ENCODE measurements at places on chromosomes 2 and 18.

- DNase-seq: no peak
Observed at GRCh38 chr2:212145121-212145520, 393.5 kb downstream of the ERBB4 start.

DNA sequence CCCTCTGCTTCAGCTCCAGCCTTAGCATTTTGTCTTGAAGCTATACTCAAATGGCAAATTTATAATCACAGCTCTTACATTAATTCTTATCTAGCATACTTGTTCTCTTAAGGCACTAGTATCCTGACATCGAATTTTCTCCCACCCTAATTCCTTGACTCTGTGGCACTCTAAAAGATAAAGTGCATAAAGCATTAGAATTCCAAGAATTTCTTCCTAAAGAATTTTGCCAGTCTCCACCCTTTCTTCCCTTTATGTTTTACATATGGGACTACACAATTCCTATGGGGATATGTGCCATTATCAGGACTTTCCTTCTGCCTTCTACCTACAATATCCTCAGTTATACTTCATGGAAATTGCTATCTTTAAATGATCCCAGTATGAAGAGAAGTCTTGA is 560.3 kb downstream of the ARHGAP15 start:
- no peak for DNase-seq

DNA sequence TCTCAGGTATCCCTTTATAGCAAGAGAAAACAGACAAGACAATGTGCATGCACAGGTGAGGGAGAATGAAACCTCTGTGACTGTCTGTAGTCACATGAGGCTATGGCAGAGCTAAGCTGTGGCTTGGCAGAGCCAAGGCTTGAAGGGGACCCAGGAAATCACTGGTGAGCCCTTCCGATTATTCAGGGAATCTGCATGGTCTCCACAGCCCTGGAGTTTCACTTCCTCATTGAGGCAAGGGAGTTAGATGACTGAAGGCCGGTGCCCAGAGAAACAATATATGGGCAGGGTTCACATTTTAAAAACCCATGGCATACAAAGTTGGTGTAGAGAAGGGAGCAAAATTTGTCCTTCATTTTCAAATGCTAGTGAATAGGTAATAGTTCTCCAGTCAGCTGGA is 144.4 kb upstream of the REV1 start:
- no peak for DNase-seq

GRCh38 chr2:126823951-126824350 is 74.7 kb upstream of the TEX51 start:
- DNase-seq: no peak

GRCh38 chr2:219983836-219984235 is 356.4 kb downstream of the SLC4A3 start:
- no peak for DNase-seq

DNA sequence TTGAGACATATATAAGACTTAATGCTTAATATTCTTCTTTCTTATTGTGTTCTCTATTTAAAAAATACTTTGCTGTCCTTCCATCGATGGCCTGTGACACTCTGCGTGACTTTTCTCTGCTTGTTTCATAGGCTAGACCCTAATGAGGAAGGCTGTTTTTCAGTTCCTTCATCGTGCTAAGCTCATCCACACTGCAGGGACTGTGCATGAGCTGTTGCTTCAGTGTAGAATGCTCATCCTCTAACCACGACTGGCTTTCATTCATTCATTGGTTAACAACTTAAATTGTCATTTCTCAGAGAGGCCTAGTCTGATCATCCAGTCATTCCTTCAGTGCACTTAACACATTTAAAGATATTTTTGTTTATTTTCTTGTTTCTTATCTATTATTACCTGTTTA is 134.4 kb downstream of the CCDC85A start:
- no peak for DNase-seq

DNA sequence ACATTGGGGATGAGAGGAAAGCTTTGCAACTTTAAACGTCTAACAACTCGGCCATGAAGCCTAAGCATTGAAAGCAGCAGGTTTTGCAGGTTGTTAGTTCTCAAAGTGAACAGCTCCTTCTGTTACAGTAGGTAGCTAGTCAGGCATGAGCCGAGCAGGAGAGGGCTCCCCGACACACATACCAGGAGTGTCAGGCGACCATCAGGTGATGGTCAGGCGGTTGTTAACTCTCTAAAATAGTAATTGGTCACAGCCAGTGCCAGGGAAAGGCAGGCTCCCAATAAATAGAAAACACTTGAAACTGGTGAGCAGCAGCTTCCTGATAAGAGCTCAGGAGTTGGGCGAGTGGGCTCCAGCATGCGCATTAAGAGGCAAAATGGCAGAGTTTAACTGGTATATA is 53.5 kb upstream of the DAPL1 start:
- DNase-seq: no peak

DNA sequence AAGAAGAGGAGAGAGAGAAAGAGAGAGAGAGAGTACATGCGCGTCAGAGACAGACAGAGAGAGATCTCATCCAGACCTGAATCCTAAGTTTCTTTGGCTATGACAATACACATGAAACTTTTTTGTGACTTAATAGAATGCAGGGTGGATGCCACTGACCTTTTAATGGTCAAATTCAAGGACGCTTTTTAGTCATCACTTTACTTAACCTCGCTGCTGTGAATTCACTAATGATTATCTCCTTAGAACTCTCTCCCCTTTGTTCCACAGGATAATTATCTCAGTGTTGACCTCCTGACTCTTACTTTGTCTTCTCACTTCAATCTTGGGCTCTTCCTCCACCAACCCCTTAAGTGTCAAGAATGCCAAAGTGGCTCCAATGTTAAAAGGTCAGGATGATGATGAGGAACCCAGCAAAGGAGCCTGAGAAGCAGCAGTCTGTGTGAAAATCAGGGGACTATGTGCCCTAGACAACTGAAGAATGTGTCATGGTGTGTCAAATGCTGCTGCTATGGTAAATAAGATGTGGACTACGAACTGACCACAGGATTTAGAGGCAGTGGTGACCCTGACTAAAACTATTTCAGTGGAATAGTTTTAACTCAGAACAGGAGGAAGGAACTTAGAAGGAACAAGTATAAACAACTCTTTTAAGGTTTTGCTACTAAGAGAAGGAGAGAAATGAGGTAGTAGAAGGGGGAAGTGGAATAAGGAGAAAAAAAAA is 382.1 kb downstream of the ZEB2 start:
- DNase-seq: no peak

DNA sequence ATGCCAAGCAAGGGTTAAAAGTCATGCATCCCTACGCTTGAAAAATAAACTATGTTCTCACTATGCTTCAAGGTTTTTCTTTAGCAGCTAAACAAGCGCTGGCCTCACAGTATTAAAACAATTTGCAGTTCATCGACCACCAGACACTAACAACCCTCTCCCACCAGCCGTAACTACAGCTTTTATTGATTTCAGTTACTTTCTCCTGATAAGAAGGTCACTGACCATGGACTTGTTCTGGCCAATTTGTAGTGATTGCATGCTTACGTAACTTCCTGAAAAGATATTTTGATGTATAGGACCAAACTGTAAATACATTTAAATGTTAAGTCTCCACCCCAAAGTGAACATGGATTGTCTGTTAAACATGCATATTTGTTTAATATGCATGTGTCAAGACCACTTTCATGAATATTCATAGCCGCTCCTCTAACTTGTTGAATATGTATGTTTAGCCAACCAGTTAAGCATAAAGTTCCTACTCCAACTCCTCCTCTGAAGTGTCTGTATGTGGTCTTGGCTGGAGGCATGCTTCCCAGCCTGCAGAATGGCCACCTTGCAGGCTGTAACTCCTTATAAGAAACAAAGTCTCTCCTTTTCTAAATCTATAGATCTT is 1.7 kb upstream of the THOC1 start:
- no peak for DNase-seq

- DNase-seq: peak; percentile 92
Observed at GRCh38 chr2:29627279-29627711, 294.1 kb downstream of the ALK start.

GRCh38 chr2:208671284-208671683 is 264.7 kb downstream of the PTH2R start:
- no peak for DNase-seq

- no peak for DNase-seq
Observed at GRCh38 chr2:241598061-241598460, 38.9 kb downstream of the THAP4 start.

GRCh38 chr2:65103013-65103715 is 26.7 kb downstream of the RAB1A start:
- DNase-seq: no peak

DNA sequence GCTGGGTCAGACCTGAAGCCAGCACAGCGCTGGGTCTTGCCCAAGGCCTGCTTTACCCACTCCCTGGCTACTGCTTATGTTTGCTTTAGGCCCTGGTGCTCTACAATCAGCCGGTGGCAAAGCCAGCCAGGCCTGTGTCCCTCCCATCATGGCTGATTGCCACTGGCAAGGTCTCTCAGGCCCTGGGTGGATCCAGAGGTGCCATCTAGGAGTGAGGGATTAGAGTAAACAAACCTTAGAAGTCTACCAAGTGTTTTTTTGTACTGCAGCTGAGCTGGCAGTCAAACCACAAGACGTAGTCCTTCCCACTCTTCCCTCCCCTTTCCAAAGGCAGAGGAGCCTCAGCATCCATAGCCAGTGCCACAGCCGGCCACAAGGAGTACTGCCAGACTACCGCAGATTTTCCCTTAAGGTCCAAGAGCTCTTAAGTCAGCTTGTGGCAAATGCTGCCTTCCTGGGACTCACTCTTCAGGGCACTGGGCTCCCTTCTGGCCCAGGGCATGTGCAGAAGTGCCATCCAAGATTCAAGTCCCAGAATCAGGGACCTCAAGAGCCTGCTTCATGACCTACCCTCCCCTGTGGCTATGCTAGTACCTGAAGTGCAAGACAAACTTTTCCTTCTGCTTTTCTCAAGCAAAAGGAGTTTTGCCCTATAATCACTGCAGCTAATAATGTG is 20.0 kb downstream of the IL1RL2 start:
- DNase-seq: no peak

- no peak for DNase-seq
Observed at GRCh38 chr2:12176623-12177454, 430.4 kb downstream of the LPIN1 start.

DNA sequence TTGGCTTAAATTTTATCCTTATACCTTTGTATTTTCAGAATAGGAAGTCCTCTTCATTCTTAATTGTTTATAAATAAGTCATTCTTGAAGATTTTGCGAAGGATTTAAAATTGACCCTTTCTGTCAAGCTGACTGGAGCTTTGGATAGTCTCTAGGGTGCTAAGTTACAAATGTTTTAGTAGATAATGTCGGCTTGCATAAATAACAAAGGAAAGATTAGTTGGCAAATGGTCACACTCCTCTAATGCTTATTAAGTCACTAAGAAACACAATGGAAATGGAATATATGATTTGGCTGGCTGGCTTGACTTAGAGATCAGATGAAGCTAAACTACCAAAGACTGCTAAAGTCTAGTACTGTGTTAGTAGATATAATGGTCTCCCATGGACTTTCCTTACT is 40.6 kb downstream of the UBXN4 start:
- no peak for DNase-seq

GRCh38 chr18:27017901-27018500 is 152.5 kb upstream of the AQP4 start:
- DNase-seq: no peak

GRCh38 chr2:6181525-6181924 is 489.3 kb downstream of the SOX11 start:
- peak; percentile 54 for DNase-seq

DNA sequence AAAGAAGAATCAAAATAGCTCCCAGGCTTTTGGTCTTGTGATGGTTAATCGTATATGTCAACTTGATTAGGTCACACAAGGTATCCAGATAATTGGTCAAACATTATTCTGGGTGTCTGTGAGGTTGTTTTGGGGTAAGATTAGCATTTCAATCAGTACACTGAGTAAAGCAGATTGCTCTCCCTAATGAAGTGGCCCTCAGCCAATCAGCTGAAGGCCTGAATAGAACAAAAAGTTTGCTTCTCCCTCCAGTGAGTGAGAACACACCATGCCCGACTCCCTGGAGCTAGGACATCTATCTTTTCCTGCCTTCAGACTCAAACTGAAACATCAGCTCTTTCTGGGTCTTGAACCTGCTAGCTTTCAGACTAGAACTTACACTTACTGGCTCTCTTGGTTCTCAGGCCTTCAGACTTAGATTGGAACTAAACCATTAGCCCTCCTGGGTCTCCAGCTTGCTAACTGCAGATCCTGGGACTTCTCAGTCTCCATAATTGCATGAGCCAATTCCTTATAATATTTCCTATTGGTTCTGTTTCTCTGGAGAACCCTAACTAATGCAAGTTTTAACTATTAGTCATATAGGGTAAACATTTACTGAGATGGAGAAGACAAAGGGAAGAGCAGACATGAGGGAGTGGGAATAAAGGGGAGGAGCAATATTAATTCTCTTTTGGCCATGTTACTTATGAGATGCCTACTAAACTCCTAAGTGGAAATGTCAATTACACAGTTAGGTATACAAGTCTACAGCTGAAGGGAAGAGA is 25.5 kb downstream of the LNPK start:
- no peak for DNase-seq

DNA sequence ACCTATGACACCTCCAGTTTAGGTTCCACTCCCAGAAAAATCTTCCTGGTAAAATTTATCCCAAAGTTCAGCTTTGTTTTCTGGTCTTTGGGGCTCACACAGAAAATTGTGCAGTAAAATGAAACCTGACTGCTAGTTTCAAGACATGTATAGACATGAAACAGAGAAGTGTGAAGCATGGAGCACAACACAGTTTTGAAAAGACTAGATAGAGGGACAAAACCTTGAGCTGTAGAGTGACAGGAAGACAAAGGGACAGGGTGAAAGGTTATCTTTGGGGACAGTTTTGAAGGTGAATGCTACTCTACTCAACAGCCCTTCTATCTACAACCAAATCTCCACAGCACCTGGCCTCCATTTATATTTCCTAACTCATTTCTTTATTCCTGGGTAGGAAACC is 352.6 kb downstream of the RBM43 start:
- no peak for DNase-seq

DNA sequence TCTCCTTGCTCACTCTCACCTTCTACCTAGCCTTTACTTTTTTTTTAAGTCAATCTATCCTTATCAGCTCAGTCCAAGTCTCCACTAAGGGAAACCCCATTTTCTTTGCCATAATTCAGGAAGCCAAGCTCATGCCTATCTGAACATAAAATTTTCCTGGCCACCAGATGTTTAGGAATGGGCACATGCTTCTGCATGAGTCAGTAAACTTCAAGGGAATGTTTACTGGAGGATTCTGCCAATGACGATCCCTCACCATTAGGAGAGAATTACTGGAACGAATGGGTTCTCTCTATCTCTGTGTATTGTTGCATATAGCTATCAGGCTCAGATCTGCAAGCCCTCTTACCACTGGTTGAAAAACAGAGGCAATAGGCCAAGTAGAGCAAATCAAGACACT is 731.7 kb upstream of the ZNF804A start:
- DNase-seq: no peak

- no peak for DNase-seq
Observed at GRCh38 chr2:60280238-60280637, 273.2 kb downstream of the BCL11A start.

DNA sequence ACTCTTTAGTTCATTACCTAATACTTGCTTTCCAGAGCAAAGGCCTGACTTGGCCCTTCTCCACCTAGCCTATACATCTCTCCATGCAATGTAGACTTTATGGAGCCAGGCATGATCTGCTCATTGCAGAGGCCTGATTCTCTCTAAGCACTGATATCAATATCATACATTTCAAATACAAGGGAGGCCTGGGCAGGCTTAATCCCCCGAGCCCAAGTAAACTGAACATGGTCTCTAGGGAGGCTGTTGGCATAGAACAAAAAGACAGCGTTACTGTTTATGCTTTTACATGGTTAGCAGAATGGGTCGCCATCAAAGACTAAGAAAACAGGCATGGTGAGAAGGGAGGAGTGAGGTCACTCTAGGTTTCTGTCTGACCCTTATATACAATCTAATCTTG is 695.1 kb downstream of the ZEB2 start:
- no peak for DNase-seq
